ENCODE measurements at places on chromosomes 1 and 21.
A peak's percentile ranks its signal among the peaks of the same experiment; 100 is the strongest.

DNA sequence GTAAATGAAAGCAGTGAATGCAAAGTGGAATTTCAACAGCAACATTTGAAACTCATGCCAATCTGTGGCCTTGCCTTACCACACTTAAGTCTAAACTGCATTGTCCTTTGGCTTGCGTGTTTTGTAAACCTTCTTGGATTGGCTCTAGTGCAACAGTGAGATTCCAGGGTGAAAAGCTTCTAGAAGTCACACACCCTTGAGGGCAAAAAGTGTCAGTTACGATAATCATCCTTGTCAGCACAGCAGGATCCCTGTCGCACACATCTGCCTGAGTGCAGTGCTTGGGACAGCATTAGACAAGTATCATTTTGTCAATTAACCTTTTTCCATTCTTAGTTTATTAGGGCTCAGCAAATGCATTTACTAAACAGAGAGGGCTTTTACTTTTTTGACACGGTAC is 243.4 kb upstream of the PTBP2 start:
- DNase-seq: no peak

DNA sequence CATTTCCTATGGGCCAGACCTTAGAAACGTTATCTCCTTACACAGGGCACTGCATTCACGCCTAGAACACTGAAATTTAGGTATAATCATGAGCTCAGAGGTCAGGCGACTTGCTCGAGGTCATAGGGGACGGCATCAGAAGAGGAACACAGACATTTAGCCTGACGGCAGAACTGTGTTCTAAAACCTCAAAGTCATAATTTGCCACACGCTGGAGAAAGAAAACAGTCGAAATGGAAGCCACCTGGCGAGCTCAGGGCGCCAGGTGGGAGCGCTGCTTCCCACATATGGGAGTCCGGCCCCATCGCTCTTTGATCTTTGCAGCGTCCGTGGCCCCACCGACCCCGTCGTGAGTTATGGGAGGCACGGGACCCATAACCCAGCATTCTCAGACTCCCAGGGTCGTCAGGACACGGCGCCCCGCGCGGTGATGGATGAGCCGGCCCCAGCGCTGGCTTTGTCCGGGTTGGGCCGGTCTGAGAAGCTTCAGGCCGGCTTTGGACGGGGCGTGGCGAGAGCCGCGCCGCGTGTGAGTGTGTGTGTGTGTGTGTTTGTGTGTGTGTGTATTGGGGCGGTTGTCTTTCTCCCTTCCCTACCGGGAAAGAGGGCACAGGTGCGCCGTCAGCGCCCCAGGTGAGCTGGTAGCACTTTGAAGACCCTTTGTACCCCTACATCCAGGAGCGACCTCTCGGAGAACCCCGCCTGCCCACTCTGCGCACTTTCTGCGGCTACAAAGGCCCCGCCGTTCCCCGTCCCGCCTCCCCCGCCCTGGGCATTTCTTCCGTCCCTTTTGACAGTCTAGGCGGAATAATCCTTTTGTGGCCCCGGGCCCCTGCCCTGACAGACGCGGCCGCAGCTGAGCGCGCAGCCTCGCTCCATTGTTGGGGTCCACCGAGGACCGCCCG is 861 bp upstream of the DRAXIN start:
- DNase-seq: no peak

DNA sequence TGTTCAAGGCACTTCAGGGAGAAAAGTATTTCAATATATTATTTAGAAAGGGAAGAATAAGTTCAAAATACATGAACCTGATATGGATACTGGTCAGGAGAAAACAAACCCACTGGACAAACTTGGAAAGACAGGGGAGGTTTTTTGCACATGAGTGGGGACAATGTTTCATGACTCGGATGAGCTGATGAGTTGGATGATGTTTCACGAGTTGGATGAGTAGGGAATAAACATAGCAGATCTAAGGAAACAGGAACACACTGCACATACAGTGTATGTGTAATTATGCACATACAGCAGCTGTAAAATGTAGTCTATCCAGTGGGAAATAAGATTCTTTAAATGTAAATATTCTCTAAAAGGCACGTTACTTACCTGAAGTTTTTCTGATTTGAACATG is 682.9 kb upstream of the ADAMTS5 start:
- DNase-seq: no peak

DNA sequence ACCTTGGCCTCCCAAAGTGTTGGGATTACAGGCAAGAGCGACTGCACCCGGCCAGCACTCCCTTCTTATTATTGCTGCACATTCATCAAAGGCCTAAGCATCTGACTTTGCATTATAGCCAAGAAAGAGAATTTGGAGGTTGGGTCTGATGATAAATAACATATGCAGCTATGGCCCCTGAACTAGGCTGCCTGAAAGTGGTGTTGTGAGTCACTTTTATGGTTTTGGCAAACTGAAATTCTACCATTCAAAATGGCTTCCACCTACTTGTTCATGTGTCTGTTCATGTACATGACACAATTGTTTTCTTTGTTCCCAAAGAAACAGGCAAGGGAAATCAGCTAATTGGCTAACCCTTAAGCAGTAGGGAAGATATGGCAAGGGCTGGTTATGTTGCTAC is 25.0 kb upstream of the UAP1 start:
- DNase-seq: no peak

- DNase-seq: no peak
Observed at GRCh38 chr1:85279458-85280080, 3.1 kb upstream of the BCL10 start.

DNA sequence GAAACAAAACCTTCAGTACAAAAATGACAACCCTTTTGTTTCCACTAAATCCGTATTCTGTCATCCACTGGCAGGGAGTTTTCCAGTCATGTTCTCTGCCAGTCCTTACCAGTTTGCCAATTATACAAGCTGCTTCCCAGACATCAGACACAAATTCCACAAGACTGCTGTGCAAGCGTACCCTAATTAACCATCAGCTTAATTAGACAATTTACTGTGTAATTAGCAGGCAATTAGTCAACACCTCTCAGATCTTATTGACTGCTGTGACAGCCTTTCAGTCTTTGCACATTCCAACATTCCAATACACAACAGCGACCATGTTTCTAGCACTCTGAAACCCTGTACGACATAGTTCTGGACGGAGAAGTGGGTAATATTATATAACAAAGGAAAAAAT is 420.1 kb downstream of the DPYD start:
- no peak for DNase-seq

- no peak for DNase-seq
Observed at GRCh38 chr1:89809556-89809955, 11.3 kb upstream of the LRRC8D start.

GRCh38 chr21:38377165-38378088 is 120.6 kb downstream of the KCNJ15 start:
- no peak for DNase-seq

GRCh38 chr21:42782723-42783242 is 96.6 kb downstream of the WDR4 start:
- no peak for DNase-seq

GRCh38 chr1:110060034-110060661 is 10.3 kb downstream of the ALX3 start:
- DNase-seq: peak; percentile 59

- no peak for DNase-seq
Observed at GRCh38 chr1:157183870-157184269, 45.7 kb upstream of the ETV3 start.

- no peak for DNase-seq
Observed at GRCh38 chr1:108557296-108557695, 2.6 kb upstream of the EEIG2 start.

DNA sequence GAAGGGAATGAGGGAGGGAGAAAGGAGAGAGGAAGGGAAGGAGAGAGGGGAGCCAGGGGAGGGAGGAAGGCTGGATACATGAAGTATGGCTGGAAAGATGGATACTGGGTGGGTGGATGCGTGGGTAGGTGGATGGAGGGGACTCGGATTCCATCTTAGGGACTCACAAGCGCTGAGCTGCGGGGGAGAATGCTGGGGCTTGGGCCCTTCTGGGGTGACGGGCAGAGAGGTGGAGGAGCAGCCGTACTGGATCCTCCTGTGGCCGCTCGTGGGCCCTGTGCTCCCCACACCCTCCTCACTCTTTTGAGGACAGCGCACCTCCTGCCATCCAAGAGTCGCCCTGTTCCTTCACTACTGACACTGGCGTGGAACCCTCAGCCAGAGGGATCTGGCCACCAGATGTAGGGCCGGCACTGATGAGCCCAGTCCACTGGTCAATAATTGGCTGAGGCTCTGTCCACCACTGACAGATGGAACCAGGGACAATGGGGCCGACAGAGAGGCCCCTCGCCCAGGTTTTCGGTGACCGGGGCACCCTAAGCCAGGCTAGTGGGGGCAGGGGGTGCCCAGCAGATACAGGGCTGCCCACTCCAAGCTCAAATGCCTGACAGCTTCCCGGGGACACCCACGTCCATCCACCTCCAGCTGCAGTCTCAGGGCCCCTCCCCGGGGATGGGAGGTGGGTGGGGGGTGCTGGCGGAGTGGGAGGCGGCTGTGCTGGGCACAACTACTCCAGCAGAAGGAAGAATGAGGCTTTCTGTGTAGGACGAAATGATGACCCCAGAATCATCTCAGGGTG is 4.4 kb upstream of the ACTRT2 start:
- DNase-seq: no peak

GRCh38 chr1:10185759-10186158 is 24.6 kb upstream of the KIF1B start:
- no peak for DNase-seq

GRCh38 chr21:42179316-42179715 is 39.6 kb upstream of the ABCG1 start:
- DNase-seq: no peak

DNA sequence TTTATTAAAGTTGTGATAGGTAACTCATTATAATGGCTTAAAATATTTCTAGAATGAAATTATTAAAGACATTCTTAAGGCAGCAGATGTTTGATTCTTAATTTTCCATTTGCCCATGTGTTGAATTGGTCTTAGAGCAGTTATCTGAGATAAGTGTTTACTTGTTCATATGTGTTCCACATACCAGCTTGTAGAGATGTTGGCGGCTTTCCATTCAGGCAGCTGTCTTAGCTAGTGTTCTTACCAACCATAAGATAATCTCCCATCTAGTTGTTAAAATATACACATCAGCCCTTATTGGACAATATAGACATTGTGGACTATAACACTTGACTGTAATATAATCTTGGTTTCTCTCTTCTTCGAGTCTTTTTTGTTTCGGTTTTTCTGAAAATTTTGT is 1372.9 kb upstream of the ADGRL2 start:
- DNase-seq: no peak

DNA sequence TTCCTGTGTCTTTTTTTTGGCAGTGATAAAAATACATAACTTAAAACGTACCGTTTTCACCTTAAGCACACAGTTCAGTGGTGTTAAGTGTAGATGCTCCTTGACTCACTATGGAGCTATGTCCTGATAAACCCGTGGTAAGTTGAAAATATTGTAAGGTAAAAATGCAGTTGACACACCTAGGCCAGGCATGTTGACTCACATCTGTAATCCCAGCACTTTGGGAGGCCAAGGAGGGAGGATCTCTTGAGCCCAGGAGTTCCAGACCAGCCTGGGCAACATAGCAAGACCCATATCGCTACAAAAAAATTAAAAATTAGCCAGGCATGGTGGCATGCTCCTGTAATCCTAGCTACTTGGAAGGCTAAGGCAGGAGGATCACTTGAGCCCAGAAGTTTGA is 73.6 kb upstream of the COG2 start:
- no peak for DNase-seq

All from GM12891 (cell line).